ENCODE measurements at places on chromosomes 5 and 9. TPM values are rescaled to one million over a fixed set of nuclear protein-coding genes. Genes with fewer than 3 reads are reported as not detected.

GRCh38 chr9:108543251-108543778 lies 312.5 kb downstream of the ACTL7B start:
- no peak for DNase-seq
- no peak overlapping the region for H3K27ac ChIP-seq
- H3K27me3 ChIP-seq, result no peaks in the 10 kb centered on the region
- no peaks in the 10 kb centered on the region for H3K36me3 ChIP-seq
- H3K4me1 ChIP-seq, result no peaks in the 10 kb centered on the region

DNA sequence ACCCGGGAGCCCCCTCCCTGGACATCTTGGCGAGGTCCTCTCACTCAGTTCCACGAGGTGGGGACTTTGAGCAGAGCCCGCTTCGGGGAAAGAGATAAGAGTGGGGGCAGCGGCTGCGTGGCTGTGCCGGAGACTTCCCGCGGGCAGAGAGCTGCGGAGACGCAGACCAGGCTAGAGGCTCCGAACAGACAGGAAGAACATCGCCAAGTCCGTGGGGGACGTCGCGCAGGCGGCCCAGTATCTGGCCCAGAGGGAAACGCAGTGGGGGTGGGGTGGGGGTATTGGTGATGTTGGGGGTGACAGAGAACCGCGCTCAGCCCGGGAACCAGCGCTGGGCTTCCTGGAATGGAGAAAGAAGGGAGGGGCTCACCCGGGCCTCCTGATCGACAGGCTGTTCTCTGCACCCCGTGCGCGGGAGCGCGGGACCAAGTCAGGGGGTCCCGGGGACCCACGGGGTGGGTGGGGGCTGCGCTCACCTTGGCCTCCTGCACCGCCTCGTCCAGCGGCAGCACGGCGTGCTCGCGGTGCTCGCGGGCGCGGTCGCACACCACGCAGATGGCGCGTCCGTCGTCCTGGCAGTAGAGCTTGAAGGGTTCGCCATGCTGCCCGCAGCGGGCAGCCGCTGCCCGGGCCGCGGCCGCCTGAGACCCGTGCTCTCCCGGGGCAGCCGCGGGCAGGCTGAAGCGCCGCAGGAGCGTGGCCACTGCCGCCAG lies 727 bp downstream of the TRIM7 start:
- H3K36me3 ChIP-seq, result no peaks in the 10 kb centered on the region
- H3K27ac ChIP-seq, result peak overlapping the region; percentile 89
- H3K27me3 ChIP-seq, result no peaks in the 10 kb centered on the region

- peaks cover 44% of the 10 kb centered on the region for H3K4me1 ChIP-seq
- H3K4me3 ChIP-seq, result peak within 1 kb of the TSS; percentile 68
- peak; percentile 21 for DNase-seq
- H3K36me3 ChIP-seq, result no peaks in the 10 kb centered on the region
These were observed at the start of gene SPATA6L for GRCh38 chr9:4666042-4666699. TSS of gene SPATA6L (minus strand) at chr9:4666480. CDS start at chr9:4666250, 230 bp downstream.

GDA gene
- total RNA-seq, result not detected

DNA sequence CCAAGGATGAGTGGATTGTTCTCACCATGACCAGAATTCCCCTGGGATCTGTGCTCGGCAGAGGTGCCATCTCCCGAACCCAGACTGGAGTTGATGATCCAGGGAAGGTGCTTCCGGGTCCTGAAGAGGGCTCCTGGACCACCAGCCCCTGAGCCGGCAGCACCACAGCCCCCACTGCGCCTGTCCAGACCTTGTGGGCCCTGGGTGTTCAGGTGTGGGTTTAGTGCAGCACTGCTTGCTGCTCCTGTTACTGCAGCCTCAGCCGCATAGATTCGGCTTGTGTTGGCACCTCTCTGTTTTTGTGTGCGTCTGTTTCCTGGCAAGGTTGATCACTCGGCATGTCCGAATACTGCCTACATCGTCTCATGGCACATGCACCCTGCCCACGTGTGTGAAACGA lies 16.3 kb upstream of the NPM1 start:
- DNase-seq, result no peak
- no peak overlapping the region for H3K4me3 ChIP-seq
- no peaks in the 10 kb centered on the region for H3K27me3 ChIP-seq
- H3K4me1 ChIP-seq, result no peaks in the 10 kb centered on the region
- H3K27ac ChIP-seq, result no peak overlapping the region

DNA sequence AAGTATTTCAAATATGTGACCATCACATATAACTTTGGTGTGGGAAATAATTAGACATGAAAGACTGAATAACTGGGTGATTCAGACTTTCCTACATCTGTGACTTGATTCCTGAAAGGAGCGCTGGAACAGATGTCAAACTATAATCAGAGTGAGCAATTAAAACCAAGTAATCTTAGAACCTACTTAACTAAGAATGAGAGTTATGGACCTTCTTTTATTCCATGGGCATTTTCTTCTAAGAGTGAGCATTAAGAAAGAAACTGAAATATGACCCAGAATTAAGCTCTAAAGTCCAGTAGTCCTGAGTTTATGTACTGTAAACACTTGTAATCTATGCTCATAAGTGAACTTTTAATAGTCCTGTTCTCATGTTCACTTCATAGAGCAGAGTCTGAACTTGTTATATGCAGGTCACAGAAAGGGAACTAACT lies 68.4 kb downstream of the PAM start:
- H3K27me3 ChIP-seq, result no peaks in the 10 kb centered on the region
- no peak for DNase-seq
- peak overlapping the region; percentile 11 for H3K27ac ChIP-seq
- H3K4me3 ChIP-seq, result no peak overlapping the region
- H3K4me1 ChIP-seq, result peaks cover 21% of the 10 kb centered on the region

- H3K4me1 ChIP-seq, result no peaks in the 10 kb centered on the region
- no peak overlapping the region for H3K27ac ChIP-seq
- H3K36me3 ChIP-seq, result no peaks in the 10 kb centered on the region
- no peaks in the 10 kb centered on the region for H3K27me3 ChIP-seq
- DNase-seq, result no peak
These were observed 294.8 kb downstream of the ATPSCKMT start for GRCh38 chr5:9954869-9955268.

- no peaks in the 10 kb centered on the region for H3K27me3 ChIP-seq
- no peak overlapping the region for H3K27ac ChIP-seq
- no peak for DNase-seq
- no peaks in the 10 kb centered on the region for H3K4me1 ChIP-seq
- H3K4me3 ChIP-seq, result no peak overlapping the region
- peaks cover 54% of the 10 kb centered on the region for H3K36me3 ChIP-seq
These were observed 32.7 kb downstream of the PRRT1B start for GRCh38 chr9:131578021-131578420.

GRCh38 chr5:60196385-60197113 lies 303.0 kb upstream of the PDE4D start:
- no peak overlapping the region for H3K27ac ChIP-seq
- H3K27me3 ChIP-seq, result no peaks in the 10 kb centered on the region
- H3K4me3 ChIP-seq, result no peak overlapping the region
- peaks cover 7% of the 10 kb centered on the region for H3K4me1 ChIP-seq
- no peaks in the 10 kb centered on the region for H3K36me3 ChIP-seq
- no peak for DNase-seq

TRIP13 gene
- 1.6 TPM for total RNA-seq

DNA sequence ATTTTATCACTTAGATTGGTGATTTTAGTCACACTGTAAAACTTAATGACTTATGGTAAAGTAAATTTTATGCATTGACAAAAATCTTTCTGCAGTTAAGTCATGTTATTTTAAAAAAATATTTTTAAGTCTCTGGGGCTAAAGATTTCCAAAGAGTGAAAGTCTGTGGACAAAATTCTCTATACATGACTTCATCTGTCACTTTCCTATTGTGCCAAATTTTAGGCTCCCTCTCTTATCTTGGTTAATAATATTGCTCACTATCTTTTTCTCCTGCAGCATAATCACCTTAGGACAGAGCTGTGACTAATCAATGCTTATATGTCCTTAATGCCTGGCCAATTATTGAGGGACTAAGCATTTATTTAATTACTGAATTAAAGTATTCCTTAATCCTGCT lies 15.2 kb downstream of the LURAP1L start:
- no peaks in the 10 kb centered on the region for H3K36me3 ChIP-seq
- DNase-seq, result no peak
- peaks cover 59% of the 10 kb centered on the region for H3K4me1 ChIP-seq
- peak overlapping the region; percentile 47 for H3K27ac ChIP-seq
- no peaks in the 10 kb centered on the region for H3K27me3 ChIP-seq
- no peak overlapping the region for H3K4me3 ChIP-seq

NR4A3 gene
- total RNA-seq, result 36.9 TPM

OR2S2 gene
- not detected for total RNA-seq

ADAMTS16 gene
- total RNA-seq, result not detected

- no peak overlapping the region for H3K27ac ChIP-seq
- no peaks in the 10 kb centered on the region for H3K4me1 ChIP-seq
- no peaks in the 10 kb centered on the region for H3K27me3 ChIP-seq
- no peak overlapping the region for H3K4me3 ChIP-seq
- no peaks in the 10 kb centered on the region for H3K36me3 ChIP-seq
- DNase-seq, result no peak
These were observed 127.6 kb downstream of the SLF1 start for GRCh38 chr5:94745786-94746730.

- no peaks in the 10 kb centered on the region for H3K36me3 ChIP-seq
- H3K27ac ChIP-seq, result peak overlapping the region; percentile 86
- peak overlapping the region; percentile 83 for H3K4me3 ChIP-seq
- no peaks in the 10 kb centered on the region for H3K27me3 ChIP-seq
- no peak for DNase-seq
These were observed 36.8 kb upstream of the NFIB start for GRCh38 chr9:14350754-14351153.

Measured in thoracic aorta (tissue), 2 donors.